ENCODE measurements at places on chromosomes 3 and 15.

- no peak for DNase-seq
These were observed 27.7 kb upstream of the MYH15 start for GRCh38 chr3:108538083-108538482.

DNA sequence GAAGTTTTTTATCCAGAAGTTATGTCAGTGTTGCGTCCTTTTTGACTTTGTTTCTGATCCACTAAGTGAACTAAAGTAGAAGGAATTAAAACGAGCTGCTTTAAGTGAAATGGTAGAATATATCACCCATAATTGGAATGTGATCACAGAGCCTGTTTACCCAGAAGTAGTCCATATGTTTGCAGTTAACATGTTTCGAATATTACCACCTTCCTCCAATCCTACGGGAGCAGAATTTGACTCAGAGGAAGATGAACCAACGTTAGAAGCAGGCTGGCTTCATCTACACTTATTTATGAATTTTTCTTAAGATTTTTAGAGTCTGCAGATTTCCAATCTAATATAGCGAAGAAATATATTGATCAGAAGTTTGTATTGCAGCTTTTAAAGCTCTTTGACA lies 57.6 kb downstream of the DNAH1 start:
- no peak for DNase-seq

GRCh38 chr3:16589867-16590624 lies 15.2 kb downstream of the DAZL start:
- DNase-seq = no peak

GRCh38 chr15:66147440-66147839 lies 106.1 kb downstream of the MEGF11 start:
- DNase-seq = no peak

DNA sequence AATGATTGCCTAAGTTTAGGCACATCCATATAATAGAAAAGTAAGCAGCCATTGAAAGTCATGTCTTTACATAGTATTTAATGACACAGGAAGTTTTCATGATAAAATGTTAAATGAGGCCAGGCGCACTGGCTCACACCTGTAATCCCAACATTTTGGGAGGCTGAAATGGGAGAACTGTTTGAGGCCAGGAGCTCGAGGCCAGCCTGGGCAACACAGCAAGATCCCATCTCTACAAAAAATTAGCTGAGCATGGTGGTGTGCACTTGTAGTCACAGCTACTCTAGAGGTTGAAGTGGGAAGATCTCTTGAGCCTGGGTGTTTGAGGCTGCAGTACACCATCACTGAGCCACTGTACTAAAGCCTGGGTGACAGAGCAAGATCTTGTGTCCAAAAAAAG lies 59.4 kb downstream of the SETMAR start:
- DNase-seq = no peak

DNA sequence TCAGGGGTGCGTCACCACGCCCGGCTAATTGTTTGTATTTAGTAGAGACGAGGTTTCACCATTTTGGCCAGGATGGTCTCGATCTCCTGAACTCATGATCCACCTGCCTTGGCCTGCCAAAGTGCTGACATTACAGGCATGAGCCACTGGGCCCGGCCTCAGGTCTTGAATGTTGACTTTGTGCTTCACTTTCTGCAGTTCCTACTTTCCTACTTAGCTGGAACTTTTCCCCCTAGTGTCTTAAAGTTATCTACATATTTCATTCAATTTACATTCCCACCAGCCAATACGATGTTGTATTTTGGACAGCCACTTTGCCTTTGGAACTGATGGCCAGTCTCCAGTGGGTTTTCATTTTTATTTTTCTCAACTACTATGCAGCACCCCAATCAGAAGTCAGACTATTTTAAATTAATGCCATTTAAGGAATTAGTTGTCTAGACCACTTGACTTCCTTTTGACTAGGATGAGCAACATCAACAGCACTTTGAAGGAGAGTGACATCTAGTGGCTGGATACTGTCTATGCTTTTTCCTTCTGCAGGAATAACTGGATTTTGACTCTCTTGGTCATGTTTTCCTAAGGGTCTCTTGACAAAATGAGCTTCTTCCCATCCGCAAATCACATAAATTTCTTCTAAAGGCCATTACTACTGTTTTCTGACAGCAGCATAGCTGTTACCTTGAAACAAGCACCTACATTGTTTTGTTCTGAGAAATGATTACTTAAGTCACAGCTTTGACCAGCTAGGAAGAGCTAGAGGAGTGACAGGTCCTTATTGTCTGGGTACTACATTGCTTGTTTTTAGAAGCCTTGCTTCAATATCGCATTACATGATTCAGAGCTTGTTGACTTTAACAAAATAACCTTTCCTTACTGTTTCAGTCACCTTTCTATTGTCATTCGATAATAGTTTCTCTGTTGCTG lies 140.2 kb downstream of the ITPR1 start:
- DNase-seq = no peak

GRCh38 chr3:119333773-119334509 lies 39.8 kb downstream of the ARHGAP31 start:
- DNase-seq = no peak

GRCh38 chr3:166759736-166760513 lies 620.2 kb downstream of the ZBBX start:
- no peak for DNase-seq

DNA sequence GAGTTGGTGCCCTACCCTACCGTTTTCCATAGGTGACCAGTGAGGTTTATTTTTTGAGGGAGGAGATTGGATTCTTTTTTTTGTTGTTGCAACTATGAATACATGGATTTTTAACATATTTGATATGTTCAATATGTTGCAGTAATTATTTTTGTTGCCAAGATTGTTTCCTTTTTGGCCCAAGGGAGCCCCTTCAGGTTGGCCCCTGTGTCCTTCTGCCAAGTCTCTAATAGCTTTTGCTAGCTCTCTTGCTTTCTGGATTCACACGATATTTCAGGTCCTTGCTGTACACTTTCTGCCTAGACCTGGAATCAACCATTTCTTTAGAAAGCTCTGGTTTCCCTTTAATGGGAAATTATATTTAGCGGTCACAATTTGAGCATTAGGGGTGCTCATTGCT lies 22.7 kb upstream of the SLC28A1 start:
- no peak for DNase-seq
